ENCODE measurements at places on chromosomes 3 and 15. TPM values are rescaled to one million over a fixed set of nuclear protein-coding genes. Genes with fewer than 3 reads are reported as not detected.

DNA sequence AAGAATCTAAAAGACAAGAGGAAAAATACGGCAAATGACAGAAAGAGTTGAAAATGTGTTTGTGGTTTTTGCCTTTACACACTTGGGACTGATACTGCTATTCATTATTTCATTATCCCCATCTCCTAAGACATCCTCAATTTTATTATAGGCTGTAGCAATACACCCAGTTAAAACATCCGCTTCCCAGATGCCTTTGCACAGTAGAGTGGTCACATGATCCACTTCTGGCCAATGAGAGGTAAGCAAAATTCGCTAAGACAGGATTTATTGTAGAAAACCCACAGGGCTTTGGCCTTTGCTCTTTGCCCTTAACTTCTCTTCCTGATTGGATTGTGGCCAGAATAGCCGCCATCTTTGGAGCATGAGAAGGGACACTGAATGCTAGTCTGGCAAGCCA is 53.2 kb upstream of the BOC start:
- peak; percentile 43 for DNase-seq

GRCh38 chr3:59749291-59749690 is 699.5 kb upstream of the CFAP20DC start:
- no peak for DNase-seq

DNA sequence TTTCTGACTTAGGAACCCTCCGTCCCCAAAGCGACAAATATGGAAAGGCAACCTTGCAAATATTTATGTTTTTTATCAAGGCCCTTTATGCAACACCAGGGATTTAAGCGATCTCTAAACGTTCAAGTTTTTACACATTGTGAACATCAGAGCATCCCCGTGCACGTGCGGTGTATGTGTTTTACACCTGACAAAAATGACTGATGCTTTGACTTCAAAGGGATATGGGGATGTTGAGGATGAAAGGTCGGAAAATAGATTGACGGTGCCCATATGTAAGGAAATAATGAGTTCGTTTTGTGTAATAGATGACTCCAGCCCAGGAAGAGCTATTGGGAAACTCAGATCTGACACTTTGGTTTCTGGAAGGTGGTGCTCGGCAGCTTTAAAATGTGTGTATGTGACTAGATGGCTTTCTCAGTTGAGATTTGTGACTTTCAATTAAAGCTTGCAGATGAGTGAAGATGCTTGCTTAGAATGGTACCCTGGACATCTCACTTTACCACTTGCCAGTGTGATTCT is 866 bp downstream of the SLC49A4 start:
- no peak for DNase-seq

DNA sequence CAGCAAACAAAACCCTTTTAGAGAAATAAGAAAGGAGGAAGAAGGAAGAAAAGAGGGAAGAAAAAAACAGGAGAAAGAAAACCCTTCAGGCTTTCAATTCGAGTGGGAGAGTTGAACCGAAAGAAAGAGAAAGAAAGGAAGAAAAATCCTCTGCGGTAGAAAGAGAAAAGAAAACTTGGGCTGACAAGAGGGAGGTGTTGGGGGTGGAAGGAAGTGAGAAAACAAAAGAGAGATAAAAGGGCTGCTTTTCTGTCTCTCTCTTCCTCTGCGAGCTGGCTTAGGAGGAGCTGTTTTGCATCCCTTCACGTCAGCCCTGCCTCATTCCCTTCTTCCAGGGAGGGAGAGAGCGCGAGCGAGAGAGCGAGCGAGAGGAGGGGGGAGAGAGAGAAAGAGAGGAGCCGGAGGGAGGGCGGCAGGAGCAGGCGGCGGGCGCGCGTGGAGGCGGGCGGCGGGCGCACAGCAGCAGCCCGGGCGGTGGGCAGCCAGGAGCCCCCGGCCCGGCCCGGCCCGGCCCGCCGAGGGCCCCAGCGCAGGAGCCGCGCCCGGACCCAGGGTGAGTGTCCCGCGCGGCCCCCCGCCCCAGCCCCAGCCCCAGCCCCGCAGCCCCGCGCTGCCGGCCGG is at the start of gene ZNF710:
TSS of gene ZNF710 (plus strand) at position 263 of the 621 bp plus-strand sequence. CDS start 65,814 bp downstream, outside the sequence.
- peak; percentile 80 for DNase-seq

DNA sequence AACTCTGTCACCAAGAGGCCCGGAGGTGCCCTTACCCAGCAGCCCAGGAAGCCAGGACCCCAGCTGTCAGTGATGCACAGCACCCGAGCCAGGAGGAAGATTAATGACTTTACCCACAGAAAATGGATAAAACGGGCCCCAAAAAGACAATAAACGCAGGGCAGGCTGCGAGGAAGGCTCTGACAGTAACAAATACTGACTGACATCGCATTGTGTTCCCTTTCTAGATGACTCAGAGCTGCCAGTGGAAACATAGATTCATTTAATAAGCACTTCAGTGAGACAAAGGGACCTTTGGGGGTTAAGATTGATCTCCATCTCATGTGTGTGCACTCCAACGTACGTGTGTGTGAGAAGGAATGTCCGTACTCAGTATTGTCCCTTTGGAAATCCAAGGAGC is 225.3 kb upstream of the PPP2R3A start:
- no peak for DNase-seq

DNA sequence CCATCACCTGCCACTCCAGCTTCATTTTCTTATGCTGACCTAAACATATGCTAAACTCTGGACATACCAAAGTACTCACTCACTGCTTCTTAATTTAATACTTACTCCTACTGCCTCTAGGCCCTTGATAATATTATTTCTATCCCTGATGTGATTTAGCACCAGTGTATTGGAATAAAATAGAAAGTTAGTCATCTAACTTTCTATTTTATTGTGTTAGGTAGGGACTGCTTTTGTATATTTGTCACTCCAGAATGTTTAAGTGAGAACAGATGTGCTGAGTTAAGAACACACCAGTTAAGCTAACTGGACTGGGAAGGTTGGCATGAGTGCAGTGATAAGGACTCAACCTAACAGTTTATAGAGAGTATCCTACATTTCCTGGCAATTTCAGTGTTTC is 6.5 kb upstream of the CLDN16 start:
- no peak for DNase-seq

GRCh38 chr3:6220447-6220846 is 640.5 kb upstream of the GRM7 start:
- DNase-seq, result no peak

GRCh38 chr3:55870594-55870993 is 383.5 kb upstream of the WNT5A start:
- no peak for DNase-seq

- no peak for DNase-seq
These were observed 165.2 kb upstream of the HES1 start for GRCh38 chr3:193970773-193971206.

GRCh38 chr3:141605883-141606282 is 119.1 kb downstream of the RASA2 start:
- DNase-seq, result no peak

DNA sequence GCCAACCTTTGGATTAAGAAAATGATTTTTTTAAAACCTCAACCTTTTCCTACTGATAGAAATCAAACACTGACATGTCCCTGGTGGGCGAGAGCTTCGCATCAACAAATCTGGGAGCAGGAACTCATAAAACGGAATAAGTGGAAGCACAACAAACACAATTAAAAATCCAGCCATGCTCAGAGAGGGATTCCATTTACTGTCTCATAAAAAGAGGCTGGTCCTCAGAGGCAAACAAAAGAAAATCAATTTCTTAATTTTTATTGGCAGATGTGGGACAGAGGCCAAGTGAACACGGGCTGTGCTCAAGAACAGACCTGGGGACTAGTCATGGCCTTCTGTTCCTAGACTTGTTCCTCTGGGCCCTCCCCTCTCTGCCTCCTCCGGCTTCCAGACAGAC is 214.5 kb downstream of the NTRK3 start:
- no peak for DNase-seq

DNA sequence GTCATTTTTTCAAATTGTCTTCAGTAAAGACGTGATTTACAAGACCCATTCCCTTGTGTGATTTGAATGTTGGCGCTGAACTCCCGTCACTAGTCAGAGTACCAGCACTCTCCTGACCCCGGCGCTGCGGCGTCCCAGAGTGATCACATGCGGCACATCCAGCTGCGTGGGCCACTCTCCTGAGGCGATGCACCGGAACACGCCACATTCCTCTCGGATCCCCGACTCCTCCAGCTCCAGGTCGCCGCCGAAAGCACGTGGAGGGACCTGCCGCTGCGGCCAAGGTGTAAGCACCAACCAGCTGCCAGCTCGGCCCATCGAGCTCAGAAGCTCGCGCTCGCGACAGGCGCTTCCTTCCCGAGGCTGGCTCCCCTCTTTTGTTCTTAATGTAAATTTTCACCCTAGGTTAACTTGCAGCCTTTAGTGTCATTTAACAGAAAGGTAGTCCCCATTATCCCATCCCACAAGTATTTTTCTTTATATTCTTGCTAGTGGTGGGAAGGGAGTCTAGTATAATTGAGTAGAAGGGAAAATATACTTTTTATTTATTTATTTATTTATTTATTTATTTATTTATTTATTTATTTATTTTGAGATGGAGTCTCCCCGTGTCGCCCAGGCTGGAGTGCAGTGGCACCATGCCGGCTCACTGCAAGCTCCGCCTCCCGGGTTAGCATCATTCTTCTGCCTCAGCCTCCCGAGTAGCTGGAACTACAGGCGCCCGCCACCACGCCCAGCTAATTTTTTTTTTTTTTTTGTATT is 61.7 kb upstream of the VGLL3 start:
- DNase-seq, result no peak

- DNase-seq, result no peak
These were observed 4.9 kb downstream of the UBR1 start for GRCh38 chr15:43100971-43101370.

DNA sequence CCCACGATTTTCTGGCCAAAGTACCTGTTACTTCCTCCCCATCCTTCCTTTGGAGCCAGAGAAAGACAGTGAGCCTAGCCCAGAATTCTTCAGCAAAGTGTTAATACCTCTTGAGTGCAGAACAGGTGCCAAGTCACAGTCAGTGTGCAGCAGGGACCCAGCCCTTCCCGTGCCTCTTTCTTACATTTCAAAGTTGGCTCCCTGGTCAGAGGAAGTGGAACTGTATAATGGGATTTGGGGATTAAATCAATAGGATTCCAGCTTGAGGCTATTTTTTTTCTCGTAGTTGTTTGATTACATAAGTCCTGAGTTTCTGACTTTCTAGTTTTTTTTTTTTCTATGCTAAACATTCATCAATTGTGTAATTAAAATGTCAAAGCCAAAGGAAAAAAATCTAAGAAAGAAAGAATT is 52.6 kb upstream of the ABHD10 start:
- no peak for DNase-seq

- DNase-seq, result no peak
These were observed 100.5 kb upstream of the ZBED2 start for GRCh38 chr3:111695636-111696117.

GRCh38 chr3:188974856-188975599 is 196.7 kb upstream of the TPRG1 start:
- DNase-seq, result no peak

- DNase-seq, result no peak
These were observed 1109.3 kb downstream of the ROBO2 start for GRCh38 chr3:78148986-78149717.

- no peak for DNase-seq
These were observed 272.4 kb downstream of the FOXP1 start for GRCh38 chr3:71310980-71311660.

DNA sequence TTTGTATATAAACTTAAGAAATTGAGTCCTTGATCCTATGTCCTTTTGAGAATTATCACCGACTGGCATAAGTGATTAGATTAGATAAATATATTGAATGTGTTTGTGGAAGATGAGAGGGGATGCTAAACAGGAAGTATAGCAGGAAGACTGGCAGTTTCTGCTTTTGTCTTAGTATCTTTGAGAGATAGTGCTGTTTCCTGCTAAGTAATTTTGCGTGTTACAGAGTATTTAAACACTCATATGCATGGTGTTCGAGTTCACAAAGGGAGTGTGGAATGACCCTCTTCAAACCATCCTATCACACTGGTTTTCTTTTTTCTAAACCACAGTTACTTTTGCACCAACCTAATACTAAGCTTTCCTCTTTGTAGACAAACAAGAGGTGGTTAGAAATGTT is 106.0 kb downstream of the KLHL25 start:
- DNase-seq, result no peak

- no peak for DNase-seq
These were observed 2.4 kb upstream of the RASSF1 start for GRCh38 chr3:50342813-50343633.

- DNase-seq, result no peak
These were observed 45.0 kb downstream of the BCL2L10 start for GRCh38 chr15:52067545-52067926.

DNA sequence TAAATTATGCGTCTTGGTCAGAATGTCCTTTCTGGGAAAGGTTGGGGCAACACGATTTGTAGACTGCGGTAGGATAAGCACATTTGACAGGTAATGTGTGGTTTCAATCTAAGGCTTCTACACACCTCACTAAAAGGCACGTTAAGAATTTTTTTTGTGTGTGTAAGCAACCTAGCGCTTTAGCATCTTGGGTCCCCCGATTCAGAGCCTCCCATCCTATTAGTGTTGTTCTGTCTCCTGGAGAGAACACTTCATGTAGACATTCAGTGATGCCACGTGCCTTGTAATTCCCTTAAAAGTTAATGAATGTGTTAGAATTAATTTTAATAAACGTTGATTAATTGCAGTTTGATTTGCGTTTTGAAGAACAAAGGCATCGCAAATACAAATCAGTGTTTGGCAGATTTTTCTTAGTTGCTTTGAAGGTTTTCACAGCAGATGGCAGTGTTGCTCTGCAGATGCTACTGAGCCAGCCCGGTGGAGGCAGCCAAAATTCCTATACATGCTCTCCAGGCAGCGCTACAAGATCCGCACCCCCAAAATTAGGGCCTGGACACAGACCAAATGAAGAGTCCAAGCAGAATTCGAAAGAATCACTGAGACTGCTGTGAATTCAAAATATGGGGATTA is 63.5 kb downstream of the OTOL1 start:
- DNase-seq, result peak; percentile 8

GRCh38 chr3:139647866-139648435 is 29.8 kb downstream of the NMNAT3 start:
- no peak for DNase-seq

DNA sequence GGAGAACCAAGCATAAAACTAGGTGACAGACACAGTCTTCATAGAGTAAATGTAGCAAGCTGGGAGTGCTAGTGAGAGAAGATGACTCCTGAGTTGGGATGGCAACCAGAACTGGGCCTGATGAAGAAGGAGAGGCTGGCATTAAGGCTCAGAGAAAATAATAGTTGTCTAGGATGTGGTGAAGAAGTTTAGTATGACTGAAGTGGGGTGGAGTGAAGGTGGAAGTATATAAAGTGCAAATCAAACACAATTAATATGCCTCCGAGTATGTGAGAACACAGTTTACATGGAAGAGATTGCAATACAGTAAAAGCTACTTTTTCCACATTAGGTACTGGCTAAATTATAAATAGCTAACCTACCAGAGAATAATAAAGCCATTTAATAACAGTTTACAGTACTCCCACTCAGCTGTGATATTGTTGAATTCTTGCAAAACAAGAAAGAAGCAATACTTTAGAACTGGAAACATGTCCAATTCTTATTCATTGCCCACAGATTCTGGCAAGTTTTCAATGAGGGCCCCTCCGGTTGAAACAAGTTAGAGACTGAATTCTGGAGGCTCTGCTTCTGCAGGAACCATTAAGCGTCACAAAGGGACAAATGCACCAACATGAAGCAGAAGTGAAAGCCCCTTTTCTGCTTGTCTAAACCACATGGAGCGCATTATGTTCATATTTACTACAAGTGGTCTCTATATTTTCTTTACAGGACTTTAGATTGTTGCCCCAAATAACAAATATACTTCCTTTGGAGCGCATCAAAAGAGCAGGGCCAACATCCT is 243.7 kb downstream of the SLC9A9 start:
- no peak for DNase-seq

HACD2 gene
- 3.7 TPM for total RNA-seq

DUOX1 gene
- total RNA-seq, result 0.22 TPM

CALML4 gene
- 6.3 TPM for total RNA-seq

PRC1 gene
- total RNA-seq, result 150 TPM

STX19 gene
- total RNA-seq, result not detected

AGTR1 gene
- 0.07 TPM for total RNA-seq
